NCI-H1105 treated with DMSO at 0.1 percent for 48 hours (cell line): ENCODE measurements at places on chromosomes 13 and 19.
A peak's percentile ranks its signal among the peaks of the same experiment; 100 is the strongest.

GRCh38 chr19:7515645-7516151, at the start of gene ZNF358:
Gene ZNF358, plus strand, starts transcription at chr19:7516103. Its CDS starts 3,140 bp downstream, at chr19:7519243.
- peak; percentile 77 for DNase-seq

- no peak for DNase-seq
These were observed 472.0 kb downstream of the COG6 start for GRCh38 chr13:40127476-40127875.

DNA sequence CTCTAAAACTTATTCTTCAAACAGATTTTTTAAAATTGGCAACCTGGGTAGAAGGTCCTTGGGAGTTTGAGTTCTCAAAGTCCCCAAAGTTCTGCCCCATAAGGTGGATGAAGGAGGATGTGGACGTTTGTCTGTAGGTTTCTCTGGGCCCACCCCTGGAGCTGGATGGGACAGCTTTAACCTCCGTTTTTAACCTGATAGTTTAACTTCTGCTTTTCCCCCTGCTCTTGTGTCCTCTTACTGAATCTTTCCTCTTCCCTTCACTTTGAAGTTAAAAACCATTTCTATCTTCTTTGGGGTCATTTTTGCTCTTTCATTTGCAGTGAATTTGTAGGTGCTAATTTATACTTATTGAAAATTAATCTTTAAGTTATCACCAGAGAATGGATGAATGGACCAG, 79.1 kb downstream of the ESD start:
- no peak for DNase-seq

- DNase-seq, result no peak
These were observed 538.9 kb downstream of the RFC3 start for GRCh38 chr13:34356686-34357434.

GRCh38 chr13:112943309-112944125, 25.5 kb upstream of the MCF2L start:
- peak; percentile 58 for DNase-seq

DNA sequence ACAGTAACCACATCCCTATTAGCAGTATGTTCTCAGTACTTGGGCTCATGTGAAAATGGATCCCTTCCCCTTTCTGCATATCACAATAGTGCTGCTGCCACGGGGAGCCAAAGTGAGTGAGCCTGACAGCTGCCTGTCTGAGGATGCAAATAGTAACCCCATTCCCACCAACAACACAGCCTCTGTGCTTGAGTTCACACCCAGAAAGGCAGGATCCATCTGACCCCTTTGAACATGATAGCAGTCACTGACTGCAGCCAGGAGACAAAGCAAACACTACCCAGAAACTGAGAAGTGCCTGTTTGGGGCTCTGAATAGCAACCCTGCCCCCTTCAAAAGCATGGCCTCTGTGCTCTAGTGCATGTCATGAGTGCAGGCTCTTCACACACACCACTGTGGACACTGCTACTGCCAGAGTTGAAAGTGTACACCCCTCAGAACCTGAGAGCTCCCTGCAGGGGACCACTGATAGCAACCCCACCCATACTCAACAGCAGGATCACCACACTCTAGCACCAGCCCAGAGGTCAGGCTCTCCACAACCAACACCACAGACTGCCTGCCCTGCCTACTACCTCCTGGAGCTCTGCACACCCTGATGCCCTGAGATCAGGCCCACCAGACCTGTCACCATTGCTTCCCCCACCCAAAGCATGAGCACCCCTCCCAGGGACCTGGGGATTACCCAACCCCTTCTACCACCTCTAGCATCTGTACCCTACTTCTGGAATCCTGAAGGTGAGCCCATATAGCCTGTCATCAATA, 1563.5 kb upstream of the PRR20A start:
- DNase-seq, result no peak

DNA sequence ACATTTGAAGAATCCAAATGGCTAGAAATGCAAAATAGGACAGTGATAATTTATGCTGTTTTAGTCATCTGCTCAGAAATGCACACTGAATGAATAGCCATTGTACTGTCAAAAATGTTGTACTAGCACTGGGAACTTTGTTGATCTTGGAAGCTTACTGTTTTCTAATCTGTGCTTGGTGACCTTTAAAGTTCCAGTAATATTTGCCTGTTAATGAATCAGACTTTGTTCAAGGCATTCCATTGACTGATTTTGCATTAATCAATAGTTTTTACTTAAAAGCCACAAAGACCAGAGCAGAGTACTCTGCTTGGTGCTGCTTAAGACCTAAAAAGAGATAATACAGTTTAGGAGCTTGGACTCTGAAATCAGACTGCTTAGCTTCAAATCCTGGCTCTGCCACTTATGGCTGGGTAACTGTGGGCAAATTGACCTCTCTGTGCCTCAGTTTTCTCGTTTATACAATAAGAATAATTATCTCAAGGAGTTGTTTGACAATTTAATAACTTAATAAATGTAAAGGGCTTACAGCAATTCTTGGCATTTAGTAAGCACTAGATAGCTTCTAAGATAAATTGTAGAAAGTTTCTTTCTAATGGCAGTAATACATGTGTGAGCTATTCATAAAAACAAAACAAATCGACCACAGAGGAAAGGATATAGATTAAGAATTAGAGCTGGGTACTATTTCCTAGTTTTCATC, 4.6 kb upstream of the SLAIN1 start:
- no peak for DNase-seq

- no peak for DNase-seq
These were observed 109.7 kb downstream of the LRCH1 start for GRCh38 chr13:46662690-46663089.

GRCh38 chr19:15758379-15758778, 20.6 kb downstream of the OR10H3 start:
- no peak for DNase-seq

GRCh38 chr13:32126278-32126677, 94.7 kb downstream of the FRY start:
- DNase-seq, result no peak

DNA sequence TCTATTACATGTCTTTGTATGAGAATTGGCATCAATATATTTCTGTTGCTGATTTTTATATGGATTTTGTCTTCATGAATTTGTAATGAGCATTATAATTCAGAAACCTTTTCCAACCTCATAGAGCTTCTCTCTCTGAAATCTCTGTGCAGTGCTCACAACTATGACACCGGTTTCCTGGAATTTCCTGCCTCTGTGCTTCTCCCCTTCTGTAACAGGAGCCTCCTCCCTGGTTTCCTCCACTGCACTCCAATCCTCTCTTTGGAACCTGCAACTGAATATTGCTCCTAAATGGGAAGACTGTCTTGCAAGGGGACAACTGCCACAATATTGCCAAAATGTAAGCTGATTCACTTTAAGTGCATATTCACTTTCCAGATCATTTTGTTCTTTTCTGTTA, 1147.9 kb downstream of the UQCRFS1 start:
- no peak for DNase-seq

- DNase-seq, result no peak
These were observed 1183.9 kb downstream of the DIAPH3 start for GRCh38 chr13:58979851-58980250.

GRCh38 chr13:77056382-77056781, 29.4 kb upstream of the FBXL3 start:
- no peak for DNase-seq

GRCh38 chr13:99434258-99434788, 66.9 kb upstream of the TM9SF2 start:
- DNase-seq, result no peak

DNA sequence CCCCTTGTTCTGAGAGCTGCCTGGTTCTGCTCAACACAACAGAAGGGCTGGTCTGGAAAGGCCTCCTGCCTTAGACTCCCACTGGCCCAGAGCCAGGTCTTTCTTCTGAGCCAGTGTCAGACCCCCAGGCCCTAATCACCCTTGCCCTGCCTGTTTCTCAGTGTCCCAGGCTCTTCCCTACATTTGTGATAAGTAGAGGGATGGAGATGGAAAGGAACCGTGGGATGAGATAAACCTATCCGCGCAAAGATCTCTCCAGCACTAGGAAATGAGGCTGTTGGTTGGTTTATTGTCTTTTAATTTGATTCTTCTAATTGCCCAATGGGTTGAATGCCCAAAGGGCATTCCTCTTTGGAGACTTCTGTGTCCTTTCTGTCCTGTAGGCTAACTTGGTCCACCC, 470.0 kb downstream of the TSHZ3 start:
- no peak for DNase-seq

- DNase-seq, result no peak
These were observed 15.9 kb upstream of the MEIS3 start for GRCh38 chr19:47435196-47435595.

GRCh38 chr19:41112728-41113290, 1.4 kb upstream of the CYP2F1 start:
- DNase-seq, result no peak
